Kidney capillary endothelial cell (primary cell): ENCODE measurements at places on chromosomes 7 and 10.

DNA sequence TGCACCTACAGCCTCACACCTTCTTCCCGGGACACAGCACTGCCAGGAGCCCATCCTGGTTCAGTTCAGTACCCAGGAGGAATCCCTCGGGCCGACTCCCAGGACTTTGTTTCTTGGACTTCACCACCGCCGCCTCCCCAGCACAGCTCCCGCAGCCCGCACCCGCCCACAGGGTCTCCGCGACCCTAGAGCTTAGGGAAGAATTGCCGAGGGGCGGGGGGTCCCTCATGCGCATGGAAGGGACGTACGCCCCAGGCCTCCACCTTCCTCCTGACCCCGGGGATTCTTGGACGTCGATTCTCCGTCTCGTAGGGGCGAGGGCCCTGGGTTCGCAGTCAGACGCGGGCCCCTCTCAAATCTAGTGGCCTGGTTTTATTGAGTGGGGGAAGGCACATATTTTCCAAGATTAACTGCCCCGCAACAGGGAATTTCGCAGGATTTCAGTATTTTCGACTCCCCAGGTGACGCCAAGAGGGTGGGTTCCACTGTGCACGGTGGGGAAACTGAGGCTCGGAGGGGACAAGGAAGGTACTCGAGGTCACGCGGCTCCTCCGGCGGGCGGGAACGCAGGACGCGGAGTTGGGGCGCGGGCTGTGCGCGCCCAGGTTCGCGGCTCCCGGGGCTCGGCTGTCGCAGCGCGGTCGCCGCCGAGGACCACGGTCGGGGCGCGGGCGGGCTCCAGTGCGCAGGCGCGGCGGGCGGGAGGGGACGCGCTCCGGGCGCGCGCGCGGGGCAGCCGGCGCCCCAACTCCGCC, at the start of gene ADCY1:
TSS of gene ADCY1 (plus strand) at position 708 of the 755 bp plus-strand sequence. CDS start 176 bp downstream, outside the sequence.
- no peak for DNase-seq

- no peak for DNase-seq
Measured at GRCh38 chr10:54772468-54773122, 28.4 kb downstream of the PCDH15 start.

DNA sequence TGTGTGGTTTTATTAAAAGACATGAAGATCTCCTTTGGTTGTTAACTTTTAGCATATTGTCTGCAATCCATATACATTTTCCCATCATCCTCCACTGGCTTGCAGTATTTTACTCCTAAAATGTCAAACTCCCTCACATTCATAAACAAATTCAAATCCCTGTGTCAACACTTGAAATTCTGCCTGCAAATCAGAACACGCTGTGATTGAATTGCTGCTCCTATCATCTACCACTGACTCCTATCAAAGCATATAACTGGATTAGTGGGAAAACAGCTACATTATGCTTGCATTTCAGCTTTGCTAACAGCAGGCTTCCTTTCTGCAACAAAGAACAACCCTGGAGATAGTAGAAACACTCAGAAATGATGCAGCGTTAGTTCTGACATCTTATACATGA, 281.8 kb upstream of the HGF start:
- DNase-seq = no peak

GRCh38 chr7:33970536-33970935, 65.2 kb downstream of the BMPER start:
- DNase-seq = no peak

- no peak for DNase-seq
Measured at GRCh38 chr7:151927011-151927410, 29.2 kb upstream of the GALNTL5 start.

GRCh38 chr7:130476297-130477150, 15.4 kb upstream of the MEST start:
- DNase-seq = no peak

- DNase-seq = no peak
Measured at GRCh38 chr7:9125246-9125645, 691.8 kb downstream of the NXPH1 start.

GRCh38 chr10:102602272-102603045, 41.8 kb upstream of the TRIM8 start:
- DNase-seq = no peak

DNA sequence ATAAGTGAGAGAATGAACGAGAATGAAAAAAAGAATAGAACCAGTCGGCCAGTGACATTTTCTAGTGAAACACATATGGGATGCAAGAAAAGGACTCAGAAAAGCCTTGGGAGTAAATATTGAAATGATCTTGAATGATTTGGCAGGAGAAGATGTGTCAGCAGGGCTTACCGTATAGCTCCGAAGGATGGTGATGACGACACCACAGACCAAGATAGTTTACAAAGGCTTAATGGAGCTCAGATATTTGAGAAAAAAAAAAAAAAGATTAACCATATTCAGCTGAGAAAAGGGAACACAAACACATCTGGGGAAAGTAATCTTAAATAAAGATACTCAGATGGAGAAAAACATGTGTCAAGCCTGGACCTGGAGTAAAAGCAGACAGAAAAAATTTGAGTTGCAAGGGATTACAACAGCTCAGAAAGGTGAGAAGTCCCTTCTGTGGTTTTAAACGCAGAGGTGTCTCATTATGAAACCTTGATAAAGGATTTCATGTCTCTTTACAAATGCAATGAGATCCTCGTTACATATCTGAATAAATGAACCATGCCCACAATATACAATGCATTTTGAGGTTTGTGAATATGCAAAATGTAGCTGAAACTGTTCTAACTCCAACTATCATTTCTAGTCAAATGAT, 36.0 kb downstream of the DNAJB9 start:
- DNase-seq = no peak

DNA sequence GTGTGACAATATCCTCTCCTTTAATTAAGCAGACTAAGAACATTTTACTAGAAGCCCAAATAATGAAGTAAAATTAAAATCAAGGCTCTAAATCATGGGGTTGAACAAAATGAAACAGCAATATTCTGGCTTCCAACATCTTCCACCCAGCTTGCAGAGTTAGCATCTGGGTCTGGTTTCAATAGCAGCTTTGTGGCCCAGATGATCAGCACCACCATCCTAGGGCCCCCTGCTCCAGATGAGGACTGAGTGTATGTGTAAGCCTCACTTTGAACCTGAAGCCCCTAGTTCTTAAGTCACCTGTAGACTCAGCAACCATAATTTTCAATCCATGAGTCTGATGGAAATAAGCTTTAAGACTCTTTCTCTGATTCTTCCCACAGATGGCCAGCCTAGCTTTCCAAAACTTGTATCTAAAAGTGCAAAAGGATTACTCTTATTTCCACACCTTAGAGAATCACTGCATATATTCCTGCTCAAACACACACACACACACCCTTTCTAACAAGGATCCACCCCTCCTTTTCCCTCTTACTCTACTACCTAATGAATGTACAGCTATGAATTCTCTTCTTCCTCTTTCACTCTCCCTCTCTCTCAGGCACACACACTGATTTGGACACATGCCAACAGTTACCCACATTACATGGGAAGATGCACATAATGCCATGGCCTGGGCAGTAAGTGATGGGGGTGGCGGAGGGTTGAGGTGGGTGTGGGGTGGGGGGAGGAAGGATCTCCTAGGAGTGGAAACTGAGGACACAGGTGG, 3.5 kb downstream of the DENND11 start:
- no peak for DNase-seq

DNA sequence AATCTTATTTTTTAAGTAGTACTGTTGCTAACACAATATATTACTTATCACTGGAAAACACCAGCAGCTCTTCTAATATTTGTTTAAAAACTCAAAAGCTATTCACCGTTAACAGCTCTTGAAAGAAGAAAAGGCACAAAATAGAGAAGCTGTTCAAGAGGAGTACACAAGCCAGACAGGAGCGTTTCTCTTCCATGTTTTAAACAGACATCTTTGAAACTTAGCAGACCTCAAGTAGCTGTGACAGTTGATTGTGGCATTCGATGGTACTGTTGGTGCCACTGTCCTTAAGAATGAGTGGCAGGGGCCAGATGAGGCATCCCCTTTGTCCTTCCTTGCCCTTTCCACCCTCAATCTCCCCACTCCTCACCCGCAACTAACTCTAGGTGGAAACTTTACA, 81.6 kb upstream of the PRR15 start:
- DNase-seq = no peak

DNA sequence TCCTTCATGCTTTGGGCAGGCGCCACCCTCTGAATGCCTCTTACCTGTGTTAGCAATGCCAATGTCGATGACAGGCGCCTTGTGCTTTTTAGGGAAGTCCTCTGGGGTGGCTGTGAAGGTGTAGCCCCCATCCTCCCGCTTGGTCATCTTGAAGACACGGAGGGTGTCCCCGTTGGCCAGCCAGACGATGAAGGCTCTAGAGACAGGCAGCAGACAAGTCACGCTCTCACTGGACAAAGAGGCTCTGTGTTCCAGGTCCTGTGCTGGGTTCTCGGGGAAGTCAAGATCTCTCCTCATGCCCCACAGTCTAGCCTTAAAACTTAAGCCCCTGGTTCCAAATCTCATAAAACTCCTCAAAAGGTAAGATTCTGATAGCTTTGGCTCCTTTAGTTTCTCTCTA, 5.1 kb downstream of the TBL2 start:
- DNase-seq = no peak

GRCh38 chr10:91930939-91931338, 7.4 kb downstream of the BTAF1 start:
- no peak for DNase-seq

DNA sequence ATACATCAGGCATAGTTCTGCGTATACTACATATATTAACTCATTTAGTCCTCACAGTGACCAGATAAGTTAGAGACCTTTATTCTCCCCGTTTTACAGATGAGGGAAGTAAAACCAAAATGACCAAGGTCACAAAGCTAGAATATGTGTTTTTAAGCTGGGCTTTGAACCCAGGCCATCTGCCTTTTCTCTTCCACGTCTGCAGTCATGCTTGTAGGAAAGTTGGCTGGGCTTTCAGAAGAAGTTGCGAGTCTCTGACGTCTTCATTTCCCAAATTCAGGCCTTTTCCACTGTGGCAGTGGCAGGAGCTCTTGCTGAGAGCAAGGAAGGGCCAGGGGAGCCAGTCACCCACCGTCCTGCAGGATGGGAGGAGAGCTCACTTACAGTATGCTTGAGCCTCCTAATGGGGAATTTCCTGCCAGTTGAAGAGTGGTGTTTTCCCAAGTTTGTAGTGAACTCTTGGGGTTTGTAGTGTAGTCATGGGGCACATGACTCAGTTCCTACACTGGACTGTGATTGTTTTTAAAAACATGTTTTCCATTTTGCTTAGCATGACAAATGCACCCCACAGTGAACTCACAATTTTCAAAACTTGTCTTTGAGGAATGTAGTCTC, 34.2 kb downstream of the CYP17A1 start:
- peak; percentile 83 for DNase-seq

DNA sequence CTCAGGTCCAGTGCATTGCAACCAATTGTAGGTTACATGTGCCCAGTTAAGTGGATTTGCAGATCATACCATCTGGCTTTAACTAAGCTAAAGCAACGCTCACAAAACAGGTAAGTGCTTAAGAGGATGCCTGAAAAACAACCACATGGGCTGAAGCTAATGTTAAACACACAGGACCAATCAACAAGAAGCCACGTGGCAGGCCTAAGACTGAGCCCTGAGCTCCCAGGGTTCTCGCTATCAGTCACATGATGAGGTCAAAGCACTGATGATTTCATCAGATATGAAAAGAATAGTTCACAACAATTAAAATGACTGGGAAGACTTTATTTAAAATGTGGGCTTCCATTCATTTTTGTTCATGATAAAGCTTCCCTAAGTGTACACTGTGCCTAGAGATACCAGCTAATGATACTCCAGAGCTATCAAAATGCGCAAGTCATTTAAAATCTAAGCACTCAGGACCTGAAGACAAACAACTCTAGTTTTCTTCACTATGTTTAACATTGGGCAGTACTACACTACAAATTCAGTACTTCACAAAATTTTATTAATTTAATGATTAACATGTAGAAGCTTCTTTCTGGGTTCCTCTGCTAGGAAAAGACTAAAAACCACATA, 90.6 kb downstream of the PIP4K2A start:
- no peak for DNase-seq

GRCh38 chr10:56622335-56622973, 261.4 kb upstream of the ZWINT start:
- DNase-seq = no peak

DNA sequence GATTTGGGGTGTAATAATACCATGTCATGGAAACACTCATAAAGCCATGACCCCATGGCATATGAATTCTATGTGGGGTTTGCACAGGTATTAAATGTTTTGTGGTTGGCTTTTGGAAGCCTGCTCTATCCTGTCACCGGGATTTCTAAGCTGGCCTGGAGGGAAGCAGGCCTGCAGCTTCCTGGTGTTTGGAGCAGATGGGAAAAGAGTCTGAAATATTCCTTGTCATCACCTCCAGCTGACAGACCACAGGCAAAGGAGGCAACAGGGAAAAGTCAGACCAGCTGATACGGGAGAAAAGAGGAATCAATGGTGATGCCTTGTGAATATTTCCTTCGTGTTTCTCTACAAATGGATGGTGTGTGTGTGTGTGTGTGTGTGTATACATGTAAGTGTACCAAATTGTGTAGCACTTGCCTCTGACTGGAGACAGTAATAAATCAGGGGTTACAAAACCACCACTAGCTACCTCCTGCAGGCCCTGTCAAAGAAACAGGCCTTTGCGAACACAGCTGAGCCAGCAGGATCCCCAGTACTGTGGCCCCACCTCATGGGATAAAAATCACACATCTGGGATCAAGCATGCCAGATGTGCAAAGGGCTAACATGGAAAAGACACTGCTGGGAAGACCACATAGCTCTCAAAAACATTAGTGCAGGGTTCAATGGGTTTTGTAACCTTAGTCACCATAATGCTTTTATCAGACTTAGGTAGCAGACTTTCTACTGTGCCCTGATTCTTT, 120.8 kb upstream of the HPS1 start:
- no peak for DNase-seq

DNA sequence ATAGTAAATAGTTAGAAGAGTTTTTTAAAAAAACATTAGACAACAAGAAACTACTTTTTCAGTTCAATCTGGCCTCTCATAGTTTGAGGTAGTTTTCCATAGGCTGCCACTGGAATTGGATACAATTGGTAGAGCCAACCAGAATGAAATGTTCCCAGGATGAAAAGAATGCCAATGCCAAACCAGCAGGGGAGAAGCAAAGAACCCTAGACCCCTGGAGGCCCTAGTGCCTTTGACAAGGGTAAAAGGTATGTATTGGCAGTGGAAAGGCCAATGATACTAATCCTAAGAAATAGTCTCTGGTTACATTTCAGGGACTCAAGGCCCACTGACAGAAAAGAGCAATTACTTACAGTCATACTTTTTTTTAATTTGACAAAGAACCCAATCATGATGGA, 77.4 kb upstream of the SEM1 start:
- DNase-seq = no peak

- no peak for DNase-seq
Measured at GRCh38 chr7:42976371-42976770, 44.2 kb downstream of the MRPL32 start.

GRCh38 chr10:44370731-44371248, 14.1 kb downstream of the CXCL12 start:
- no peak for DNase-seq

DNA sequence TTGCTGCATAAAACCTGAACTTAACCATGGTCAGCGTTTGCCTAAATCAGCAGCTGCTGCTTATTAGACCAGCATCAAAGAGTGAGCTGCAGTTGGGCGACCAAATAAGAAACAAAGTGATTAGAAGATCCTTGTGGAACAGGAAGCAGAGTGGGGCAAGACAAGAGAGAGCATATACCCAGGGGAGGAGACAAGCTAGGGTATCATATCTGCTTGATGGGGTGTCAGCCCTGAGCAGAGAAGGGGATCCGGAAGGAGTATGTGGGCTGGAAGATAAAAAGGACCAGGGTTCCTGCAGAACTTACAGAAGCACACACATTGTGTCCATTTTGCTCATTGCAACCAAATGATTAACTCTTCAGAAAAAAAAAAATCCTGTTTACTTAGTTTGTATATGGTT, 213.6 kb downstream of the CELF2 start:
- no peak for DNase-seq
